Brain pericyte (primary cell): ENCODE measurements at places on chromosomes 5 and 9.

DNA sequence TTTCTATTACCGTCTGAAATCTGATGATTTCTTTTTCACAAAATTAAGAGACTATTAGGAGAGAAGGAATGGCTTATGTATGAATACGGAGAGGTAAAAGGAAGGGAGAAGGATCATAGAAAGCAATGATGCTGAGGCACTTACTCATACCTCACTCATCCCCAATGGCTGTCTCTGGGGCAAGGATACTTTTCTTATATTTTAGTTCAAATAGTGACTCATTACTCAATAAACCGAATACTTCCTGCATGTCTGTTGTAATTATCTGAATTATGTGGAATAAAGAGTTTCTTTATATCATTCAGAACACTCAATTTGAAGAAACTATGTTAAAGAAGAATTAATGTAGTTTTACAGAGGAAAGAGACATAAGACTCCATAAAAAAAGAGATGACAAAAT is 284.5 kb upstream of the NUDT12 start:
- DNase-seq = no peak

DNA sequence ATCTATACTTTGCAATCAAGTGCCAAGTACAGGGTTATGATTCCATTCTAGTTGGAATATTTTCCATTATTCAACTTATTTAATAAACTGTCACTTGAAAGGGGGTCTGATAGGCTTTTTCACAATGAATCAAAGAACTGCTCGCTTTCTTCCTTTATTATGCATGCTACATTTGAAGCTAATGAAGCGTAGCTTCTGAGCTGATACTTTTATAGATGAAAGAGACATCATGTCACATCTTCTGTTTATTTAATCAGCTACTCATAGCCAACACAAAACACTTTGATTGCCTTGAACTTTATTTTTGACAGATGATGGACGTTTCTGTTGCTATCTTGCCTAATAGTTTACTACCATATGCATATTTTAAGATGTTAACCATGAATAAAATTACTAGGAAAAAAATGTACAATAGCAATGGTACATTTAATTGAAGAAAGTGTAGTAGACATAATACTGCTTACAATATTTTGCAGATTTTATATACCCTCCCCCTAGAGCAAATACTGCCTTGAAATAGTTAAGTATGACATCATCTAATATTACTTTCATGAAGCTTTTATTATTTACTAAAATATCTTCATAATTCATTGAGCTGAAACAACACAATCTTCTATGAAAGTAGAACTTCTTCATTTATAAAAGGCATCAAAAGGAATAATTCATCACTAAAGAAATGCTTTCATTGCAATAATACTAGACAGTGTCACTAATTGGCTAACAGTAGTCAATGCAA is 529.3 kb upstream of the TYRP1 start:
- no peak for DNase-seq

- no peak for DNase-seq
Measured at GRCh38 chr5:137710086-137710485, 25.8 kb downstream of the KLHL3 start.

DNA sequence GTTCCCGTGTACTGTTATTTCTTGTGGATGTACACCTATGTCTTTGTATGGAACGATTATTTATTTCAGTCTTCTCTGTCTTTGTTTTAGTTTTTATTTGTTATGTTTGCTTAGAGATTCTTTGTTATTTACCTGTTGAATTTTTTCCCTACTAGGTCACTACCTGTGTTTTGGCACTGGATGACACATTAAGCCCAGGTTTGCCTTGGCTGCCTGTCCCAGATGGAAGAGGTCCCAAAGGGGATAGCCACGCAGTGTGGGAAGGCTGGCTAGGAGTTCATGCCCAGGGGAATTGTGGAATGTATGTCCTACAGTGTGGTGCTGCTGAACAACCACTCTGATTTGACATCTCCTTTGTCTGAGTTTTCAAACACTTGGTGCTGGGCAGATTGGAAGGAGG is 15.6 kb upstream of the SLC36A2 start:
- DNase-seq = no peak

- DNase-seq = no peak
Measured at GRCh38 chr9:130233587-130233945, 32.0 kb upstream of the HMCN2 start.

GRCh38 chr9:95715868-95716435 is 159.5 kb upstream of the ERCC6L2 start:
- no peak for DNase-seq

GRCh38 chr9:107832871-107833270 is 343.3 kb upstream of the KLF4 start:
- no peak for DNase-seq

- DNase-seq = no peak
Measured at GRCh38 chr5:128925973-128926372, 39.3 kb upstream of the SLC27A6 start.

- DNase-seq = no peak
Measured at GRCh38 chr5:116970318-116970717, 395.7 kb upstream of the SEMA6A start.

DNA sequence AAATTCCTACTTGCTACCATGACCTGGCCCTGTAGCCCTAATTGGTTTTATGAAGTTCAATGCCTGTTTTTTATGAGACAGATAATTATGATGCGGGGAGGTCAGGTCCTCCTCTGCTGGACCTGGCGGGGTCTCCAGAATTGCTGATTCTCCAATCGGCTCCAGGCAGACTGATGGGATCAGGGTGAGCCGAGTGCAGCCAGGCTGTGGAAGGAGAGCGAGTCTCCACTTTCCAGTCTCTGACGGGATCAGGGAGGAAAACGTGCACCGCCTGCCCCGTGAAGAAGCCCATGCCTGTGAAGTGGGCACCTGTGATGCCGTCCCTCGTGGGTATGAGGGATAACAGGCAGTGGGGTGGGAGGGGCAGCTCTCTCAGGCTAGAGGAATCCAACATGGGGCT is 71.5 kb upstream of the HSPA9 start:
- DNase-seq = no peak

DNA sequence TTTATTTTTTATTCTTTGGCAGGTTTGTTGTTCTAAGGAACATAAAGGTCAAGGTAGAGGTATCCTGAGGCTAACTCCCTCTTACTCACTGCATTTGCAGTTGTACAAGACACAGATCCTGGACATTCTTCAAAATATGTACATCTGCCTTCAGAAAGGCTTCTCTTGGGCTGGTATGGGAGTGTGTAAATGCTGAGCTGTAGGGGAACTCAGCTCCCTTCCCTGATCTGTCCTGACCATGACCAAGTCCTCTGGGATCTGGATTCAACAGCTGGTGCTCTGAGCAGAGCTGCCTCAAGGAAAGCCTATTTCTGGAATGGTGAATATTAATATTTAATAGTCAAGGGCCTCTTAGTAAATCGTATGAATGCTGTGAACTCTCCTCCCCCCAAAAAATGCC is 117.4 kb downstream of the PRKACG start:
- no peak for DNase-seq

DNA sequence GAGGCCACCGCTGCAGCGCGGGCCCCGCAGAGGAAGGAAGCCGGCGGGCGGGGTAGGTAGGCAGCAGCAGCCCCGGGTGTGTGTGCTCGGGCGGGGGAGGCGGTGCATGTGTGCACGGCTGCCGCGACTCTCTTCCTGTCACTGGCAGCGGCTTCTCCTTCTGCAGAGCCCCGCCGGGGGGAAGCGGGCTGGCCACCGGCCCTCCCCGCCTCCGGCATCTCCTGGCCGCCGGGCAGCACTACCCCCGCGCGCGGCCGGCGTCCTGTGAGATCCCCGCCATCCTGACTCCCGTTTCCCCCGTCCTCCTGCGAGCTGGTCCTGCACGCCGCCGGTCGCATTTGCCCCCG is 315 bp downstream of the PIK3R1 start:
- no peak for DNase-seq

GRCh38 chr5:21642312-21642711 is 1210.8 kb downstream of the CDH12 start:
- DNase-seq = no peak

GRCh38 chr9:20320921-20321320 is 301.4 kb downstream of the MLLT3 start:
- no peak for DNase-seq

- no peak for DNase-seq
Measured at GRCh38 chr9:88538311-88539085, 3.5 kb downstream of the NXNL2 start.

- DNase-seq = no peak
Measured at GRCh38 chr5:80798633-80799032, 143.8 kb upstream of the DHFR start.

DNA sequence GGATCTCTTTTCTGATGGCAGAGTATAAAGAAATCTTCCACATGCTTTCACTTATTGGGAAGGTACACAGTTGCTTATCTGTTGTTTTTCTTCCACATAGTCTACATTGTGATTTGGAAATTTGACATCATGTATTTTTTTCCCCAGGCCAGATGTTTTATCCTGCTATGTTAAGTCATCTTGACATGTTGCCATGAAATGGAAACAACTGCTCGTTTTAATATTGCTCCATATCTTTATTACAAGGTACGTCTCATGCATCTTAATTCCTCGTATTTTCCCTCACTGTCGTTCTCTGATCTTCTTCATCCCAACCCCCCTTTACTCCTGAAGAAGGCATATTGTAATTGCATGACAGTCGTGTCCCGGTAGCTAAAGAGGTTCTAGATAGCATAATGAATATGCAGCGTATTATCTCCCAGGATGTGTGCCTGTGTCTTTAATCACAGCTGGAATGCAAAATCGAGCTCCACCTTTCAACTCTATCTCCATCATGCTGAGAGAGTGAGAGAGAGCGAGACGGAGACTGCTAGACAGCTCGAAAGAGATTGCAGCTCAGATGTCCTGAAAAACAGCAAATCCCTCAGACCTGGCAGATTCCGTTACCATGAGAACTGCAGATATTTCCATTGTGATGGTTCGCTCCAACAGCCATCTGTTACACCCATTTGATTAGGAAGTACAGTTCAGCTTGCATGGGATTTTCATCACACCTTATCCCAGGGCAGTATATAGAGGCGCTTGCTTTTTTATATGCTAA is 281.7 kb downstream of the TMEM38B start:
- no peak for DNase-seq

- no peak for DNase-seq
Measured at GRCh38 chr9:94921092-94921471, 194.6 kb downstream of the AOPEP start.

DNA sequence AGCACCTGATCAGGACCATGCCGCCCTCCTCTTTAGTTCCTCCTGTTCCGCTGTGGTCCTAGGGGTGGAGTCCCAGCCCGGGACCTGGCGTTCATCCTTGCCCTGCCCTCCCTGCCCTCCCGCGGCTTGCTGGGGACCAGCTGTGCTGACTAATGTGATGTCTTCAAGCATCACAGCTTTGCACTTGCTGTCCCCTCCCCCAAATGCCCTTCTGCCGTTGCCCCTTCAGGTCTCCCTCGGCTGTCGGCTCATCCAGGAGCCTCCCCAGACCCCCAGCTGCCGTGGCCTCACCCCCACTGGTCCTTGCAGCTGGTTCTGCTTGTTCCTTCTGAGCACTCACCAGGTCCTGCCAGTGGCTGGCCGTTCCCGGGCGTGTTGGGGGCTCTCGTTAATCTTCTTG is 19.9 kb downstream of the RXRA start:
- no peak for DNase-seq

GRCh38 chr5:59133764-59134261 is 550.9 kb downstream of the RAB3C start:
- peak; percentile 65 for DNase-seq

- DNase-seq = no peak
Measured at GRCh38 chr5:5371957-5372356, 50.5 kb upstream of the ICE1 start.

GRCh38 chr5:108625654-108626053 is 122.0 kb upstream of the FER start:
- no peak for DNase-seq

- DNase-seq = no peak
Measured at GRCh38 chr5:57505272-57506200, 22.9 kb upstream of the ACTBL2 start.

- no peak for DNase-seq
Measured at GRCh38 chr9:132069046-132069898, 10.4 kb downstream of the MED27 start.

- DNase-seq = no peak
Measured at GRCh38 chr5:52469835-52470234, 317.9 kb upstream of the ITGA1 start.
